ENCODE measurements at places on chromosomes 12 and 14. TPM values are rescaled to one million over a fixed set of nuclear protein-coding genes. Genes with fewer than 3 reads are reported as not detected.

GRCh38 chr12:97877404-97877803 is 414.8 kb downstream of the RMST start:
- no peak for DNase-seq

DNA sequence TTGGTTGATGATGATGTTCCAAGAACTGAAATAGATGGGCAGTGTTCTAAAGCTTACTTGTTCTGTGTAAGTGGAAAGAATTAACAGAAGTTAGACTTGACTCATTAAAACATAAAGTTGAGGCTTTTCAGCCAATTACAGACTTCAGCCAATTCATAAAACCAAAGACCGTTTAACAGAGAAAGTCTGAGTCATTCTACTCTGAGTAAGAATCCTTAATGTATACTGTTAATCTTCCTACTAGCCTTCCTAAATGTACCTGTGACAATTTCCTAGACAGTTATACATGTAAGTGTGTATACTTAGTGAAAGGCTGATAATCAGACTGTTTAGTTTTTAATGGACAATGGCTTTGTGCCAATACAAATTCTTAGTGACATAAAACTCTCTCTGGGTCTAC is 681.0 kb downstream of the RPL10L start:
- no peak for DNase-seq

DNA sequence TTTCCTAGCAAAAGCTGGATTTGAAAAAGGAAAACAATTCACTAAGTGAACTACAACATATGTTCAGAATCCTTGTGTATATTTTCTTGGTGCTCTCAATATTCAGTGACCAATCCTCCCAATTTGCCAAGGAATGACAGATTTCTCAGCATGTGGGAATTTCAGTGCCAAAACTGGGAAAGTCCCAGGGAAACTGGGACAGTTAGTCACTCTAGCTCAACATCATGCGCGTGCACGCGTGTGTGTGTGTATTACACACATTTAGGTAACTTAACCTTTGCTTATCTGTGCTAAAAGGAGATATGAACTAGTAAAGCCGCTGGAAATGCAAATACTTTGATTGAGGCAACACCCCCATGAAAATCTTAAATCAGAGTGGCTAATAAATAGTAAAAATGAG is 26.1 kb upstream of the SLC6A13 start:
- DNase-seq: no peak

GRCh38 chr12:92338671-92339070 is 193.0 kb upstream of the BTG1 start:
- no peak for DNase-seq

GRCh38 chr12:117235261-117235660 is 45.0 kb upstream of the FBXO21 start:
- DNase-seq: no peak

- DNase-seq: no peak
Measured at GRCh38 chr12:92414170-92415070, 268.8 kb upstream of the BTG1 start.

GRCh38 chr12:123854918-123855317 is 92.8 kb downstream of the DNAH10 start:
- peak; percentile 33 for DNase-seq

DNA sequence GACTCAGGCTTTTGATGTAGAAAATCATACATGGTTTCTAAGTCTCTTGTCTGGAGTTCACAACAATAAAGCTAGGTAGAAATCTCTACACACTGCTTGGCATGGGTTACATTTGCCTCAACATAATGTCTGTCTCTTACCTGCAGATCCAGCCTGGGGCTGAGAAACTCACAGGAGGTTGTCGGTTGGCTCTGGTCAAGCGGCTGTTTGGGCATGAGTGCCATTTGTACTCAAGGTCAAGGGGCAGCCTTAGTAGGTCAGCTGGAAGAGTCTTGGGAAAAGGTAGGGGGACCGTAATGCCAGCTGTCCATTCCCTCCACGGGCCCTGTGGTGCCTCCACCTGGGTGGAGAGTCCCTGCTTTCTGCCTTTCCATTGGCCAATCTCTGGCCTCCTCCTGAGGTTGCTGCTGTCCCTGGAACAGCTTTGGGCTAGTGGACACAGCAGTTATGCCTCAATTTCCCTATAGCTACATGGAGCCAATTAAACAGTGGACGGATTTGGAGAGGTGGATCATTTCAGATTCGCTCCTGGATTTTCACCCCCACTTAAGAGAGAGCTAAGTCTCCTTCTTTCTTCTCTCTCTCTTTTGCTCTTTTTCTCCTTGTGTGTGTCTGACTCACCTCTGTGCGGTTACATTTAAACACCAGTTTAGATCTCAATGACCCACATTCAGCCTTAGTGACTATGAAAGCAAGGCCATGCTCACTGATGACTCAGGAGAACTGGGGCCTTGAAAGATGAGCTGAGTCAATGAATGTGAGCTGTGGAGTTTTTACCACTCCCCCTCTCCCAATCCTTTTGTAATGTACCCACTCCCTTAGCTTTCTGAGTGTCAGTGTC is 132.8 kb upstream of the HIF1A start:
- DNase-seq: no peak

GRCh38 chr14:84584511-84584910 is 945.4 kb upstream of the FLRT2 start:
- no peak for DNase-seq

- no peak for DNase-seq
Measured at GRCh38 chr14:61566537-61567225, 128.6 kb upstream of the HIF1A start.

DNA sequence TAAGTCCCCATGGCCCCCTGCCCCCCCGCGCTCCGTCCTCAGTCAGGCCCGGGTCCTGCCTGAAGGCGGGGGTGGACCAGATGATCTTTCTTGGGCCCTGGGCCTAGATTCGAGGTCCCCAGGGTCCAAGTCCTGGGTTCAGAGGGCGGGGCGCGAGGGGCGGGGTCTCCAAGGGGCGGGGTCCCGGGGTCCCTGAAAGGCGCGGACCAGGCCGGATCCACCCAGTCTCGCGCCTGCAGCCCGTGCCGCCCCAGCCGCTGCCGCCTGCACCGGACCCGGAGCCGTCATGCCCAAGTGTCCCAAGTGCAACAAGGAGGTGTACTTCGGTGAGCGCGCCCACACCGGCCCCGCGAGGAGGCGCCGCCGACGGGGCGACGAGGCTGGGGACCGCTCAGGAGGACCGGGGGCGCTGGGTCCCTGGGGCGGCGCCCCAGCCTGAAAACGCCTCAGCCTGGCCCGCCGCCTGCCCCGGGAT is 325 bp downstream of the CRIP1 start:
- DNase-seq: peak; percentile 95

DNA sequence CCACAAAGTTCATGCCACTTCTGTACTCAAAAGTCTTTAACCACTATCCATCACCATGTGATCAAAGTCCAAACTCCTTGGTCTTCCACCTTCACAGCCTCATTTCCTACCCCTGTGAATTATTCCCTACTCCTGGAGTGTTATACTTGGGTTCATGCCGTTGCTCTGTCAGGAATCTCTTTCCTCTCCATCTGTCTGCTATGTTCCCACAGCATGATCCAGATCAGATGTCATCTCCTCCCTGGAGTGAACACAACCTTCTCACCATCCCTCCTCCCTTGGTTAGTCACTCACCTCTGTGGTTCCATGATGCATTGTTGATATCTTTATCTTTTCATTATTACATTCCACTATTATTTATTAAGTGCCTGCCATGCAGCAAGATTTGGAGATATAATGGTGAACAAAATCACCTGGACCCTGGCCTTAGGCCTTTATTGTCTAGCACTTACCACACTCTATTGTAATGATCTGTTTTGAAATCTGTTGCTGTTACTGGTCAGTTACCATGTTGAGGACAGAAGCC is 22.4 kb downstream of the LACRT start:
- no peak for DNase-seq

DNA sequence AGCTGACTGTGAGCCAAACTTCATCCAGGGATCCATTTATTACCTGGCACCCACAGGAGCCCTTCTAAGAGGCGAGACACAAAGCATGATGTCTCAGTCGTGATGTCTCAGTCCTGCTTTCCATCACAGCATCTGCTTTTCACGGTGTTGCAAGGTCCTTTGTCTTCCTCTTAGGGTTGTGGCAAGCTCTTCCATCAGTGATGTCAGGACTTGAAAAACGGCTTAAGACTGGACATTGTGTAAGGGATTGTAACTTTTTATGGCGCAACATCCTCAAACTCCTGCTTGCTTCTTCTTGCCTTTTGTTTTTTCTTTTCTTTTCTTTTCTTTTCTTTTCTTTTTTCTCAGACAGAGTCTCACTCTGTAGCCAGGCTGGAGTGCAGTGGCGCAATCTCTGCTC is 586.5 kb upstream of the TMEM132C start:
- no peak for DNase-seq

DNA sequence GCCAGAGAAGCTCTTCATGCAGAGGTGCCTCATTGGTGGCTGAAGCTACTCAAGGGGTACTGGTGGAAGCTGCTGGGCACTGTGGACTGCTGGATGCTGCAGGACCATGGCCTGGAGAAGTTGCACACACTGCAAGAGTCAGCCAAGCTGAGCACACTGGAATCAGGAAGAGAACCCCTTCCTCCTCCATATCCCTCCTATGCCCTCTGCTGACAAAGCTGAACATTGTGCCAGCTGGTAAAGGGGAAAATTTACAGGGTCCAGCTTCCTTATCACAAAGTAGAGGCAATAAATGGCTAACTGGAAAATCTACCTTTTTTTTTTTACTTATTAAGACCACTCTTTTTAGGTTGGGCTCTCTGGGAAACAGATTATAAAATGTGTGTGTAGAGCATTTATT is 6.5 kb downstream of the CCDC175 start:
- DNase-seq: no peak

DNA sequence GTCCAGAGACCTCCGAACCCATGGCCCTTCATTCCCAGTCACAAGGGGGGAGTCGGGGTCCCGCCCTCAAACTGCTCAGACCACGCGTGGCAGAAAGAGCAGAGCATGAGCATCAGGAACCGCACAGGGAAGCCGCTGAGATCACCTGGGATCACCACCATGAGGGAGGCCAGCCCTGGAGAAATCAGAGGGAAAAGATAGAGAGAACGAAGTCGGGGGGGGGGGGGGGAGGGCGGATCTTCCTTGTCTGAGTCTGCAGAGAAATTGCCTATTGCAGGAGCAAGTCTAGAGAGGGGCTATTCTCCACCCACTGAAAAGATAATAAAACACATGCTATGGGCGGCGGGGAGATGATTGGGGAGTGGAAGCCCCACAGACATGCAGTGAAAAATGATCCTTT is 884 bp upstream of the TMEM132C start:
- DNase-seq: no peak

GRCh38 chr12:4286771-4287317 is 13.3 kb downstream of the CCND2 start:
- peak; percentile 60 for DNase-seq

- no peak for DNase-seq
Measured at GRCh38 chr12:3342051-3342450, 149.0 kb upstream of the PRMT8 start.

DNA sequence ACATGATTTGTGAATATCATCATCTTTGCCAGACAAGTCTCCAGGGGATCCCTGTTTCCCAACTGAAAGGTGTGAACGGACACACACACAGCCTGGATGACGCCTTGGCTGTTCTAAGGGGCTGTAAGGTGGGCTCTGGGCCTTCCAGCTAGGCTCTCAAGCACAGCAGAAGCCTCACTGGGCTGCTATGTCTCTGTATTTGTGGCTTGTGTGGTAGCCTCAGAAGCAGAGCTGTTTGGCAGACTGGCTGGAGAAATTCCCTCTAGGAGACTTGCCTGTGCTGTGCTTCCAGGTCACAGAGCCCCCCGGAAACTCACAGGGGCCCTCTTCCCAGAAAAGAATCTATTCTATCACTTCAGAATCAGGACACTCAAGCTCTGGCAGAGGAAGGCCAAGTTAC is 21.4 kb downstream of the OTUB2 start:
- DNase-seq: peak; percentile 64

- peak; percentile 88 for DNase-seq
Measured at GRCh38 chr14:99271951-99272631, at the start of gene BCL11B. TSS of gene BCL11B (minus strand) at chr14:99272197. CDS start at chr14:99271218, 979 bp downstream.

GRCh38 chr12:26572137-26572536 is 260.9 kb downstream of the ITPR2 start:
- no peak for DNase-seq

GRCh38 chr14:101291390-101291789 is 269.9 kb upstream of the DIO3 start:
- no peak for DNase-seq

GRCh38 chr12:50186681-50187080 is 19.5 kb upstream of the CERS5 start:
- no peak for DNase-seq

GRCh38 chr12:130650131-130650530 is 66.0 kb downstream of the RIMBP2 start:
- DNase-seq: peak; percentile 80

GRCh38 chr14:21298358-21298757 is 18.5 kb downstream of the RPGRIP1 start:
- no peak for DNase-seq

GRCh38 chr12:56894698-56895368 is 39.4 kb downstream of the SDR9C7 start:
- no peak for DNase-seq

DNA sequence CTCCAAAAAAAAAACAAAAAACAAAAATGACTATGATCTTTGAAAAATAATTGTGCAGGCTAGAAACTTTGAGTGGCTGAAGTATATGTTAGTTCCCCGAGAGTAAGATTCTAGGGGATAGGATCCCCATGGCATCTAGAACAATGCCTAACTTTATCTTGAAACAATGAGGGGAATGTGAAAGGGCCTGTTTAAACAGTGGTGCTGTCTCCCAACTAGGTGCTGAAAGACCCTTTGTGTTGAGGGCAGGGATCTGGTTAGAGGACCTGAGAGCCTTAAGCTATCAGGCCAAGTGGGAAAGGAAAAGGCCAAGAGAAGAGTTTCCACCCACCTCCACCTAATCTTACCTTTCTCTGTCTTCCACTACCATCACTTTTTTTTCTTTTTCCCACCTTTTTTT is 6.8 kb upstream of the YLPM1 start:
- no peak for DNase-seq

GRCh38 chr14:69132513-69133181 is 20.3 kb downstream of the DCAF5 start:
- DNase-seq: no peak

DNA sequence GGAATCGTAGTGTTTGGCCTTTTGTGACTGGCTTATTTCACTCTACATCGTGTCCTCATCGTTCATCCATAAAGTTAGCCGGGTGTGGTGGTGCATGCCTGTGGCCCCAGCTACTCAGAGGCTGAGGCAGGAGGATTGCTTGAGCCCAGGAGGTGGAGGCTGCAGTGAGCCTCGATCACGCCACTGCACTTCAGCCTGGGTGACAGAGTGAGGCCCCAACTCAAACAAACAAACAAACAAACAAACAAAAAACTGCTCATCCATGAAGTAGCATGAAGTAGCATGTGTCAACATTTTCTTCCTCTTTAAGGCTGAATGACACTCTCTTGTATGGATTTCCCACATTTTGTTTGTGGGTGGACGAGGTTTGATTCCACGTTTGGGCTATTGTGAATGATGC is 44.0 kb upstream of the MEG3 start:
- peak; percentile 16 for DNase-seq

The GPX2 gene
- total RNA-seq: not detected

The COX8C gene
- not detected for total RNA-seq

The MYBPC1 gene
- total RNA-seq: not detected

The SLC15A4 gene
- 26.5 TPM for total RNA-seq

The FGF6 gene
- not detected for total RNA-seq

The KLRB1 gene
- 0.39 TPM for total RNA-seq

The PEBP1 gene
- 216 TPM for total RNA-seq

The RNASE3 gene
- 0.80 TPM for total RNA-seq

The COCH gene
- total RNA-seq: 5.8 TPM

The STAC3 gene
- 3.9 TPM for total RNA-seq

Measured in mesenteric fat pad (tissue), 1 donor.